ENCODE measurements at places on chromosomes 12 and 14.
A peak's percentile ranks its signal among the peaks of the same experiment; 100 is the strongest.

GRCh38 chr12:46770501-46771183 lies 55.2 kb downstream of the SLC38A4 start:
- no peak for DNase-seq

GRCh38 chr12:20429852-20430251 lies 61.5 kb downstream of the PDE3A start:
- DNase-seq = no peak

DNA sequence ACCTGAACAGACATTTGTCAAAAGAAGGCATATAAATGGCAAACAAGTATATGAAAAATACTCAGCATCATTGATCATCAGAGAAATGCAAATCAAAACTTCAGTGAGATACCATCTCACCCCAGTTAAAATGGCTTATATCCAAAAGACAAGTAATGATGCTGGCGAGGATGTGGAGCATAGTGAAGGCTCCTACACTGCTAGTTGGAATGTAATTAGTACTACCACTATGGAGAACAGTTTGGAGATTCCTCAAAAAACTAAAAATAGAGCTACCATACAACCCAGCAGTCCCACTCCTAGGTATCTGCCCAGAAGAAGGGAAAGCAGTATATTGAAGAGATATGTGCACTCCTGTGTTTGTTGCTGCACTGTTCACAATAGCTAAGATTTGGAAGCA lies 146.1 kb downstream of the TGFB3 start:
- no peak for DNase-seq

DNA sequence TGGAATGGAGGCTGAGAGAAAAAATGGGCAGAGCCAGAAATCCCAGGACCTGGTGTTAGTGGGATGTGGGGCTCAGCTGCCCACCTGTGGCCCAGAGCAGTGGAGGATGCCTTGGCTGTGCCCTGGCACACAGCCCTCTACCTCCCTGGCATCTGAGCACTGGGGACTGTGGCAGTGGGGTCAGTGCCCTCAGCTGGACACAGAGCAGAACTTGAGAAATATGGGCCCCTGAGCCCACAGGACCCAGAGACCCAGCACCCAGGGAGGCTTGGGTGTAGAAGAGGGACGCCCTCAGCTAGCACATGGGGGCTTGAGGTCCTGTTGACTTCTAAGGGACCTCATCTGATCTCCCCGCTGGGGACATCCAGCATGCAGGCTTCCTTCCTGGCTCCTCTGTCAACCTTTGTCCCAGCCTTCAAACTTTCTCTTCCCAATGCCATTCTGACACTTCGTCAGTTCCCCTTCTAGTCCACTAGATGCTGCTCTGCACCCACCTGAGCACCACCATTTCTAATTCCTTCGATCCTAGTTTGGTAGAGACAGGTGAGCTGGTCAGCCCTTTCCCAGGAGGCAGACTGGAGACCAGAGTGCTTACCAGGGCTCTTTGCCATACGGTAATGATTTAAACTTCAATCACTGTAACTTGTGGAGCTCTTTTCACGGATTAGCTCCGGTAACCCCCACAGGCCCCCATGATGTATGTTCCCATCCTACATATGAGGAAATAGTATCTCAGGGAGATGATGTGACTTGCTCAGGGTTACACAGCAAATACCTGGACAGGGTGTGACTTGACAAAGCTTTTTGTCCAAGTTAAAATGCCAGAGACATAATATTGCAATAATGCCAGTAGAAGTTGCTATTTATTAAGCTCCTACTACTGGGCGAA lies 143.7 kb downstream of the ASCL4 start:
- no peak for DNase-seq

- DNase-seq = no peak
Measured at GRCh38 chr12:75205558-75205957, 4.1 kb downstream of the KCNC2 start.

DNA sequence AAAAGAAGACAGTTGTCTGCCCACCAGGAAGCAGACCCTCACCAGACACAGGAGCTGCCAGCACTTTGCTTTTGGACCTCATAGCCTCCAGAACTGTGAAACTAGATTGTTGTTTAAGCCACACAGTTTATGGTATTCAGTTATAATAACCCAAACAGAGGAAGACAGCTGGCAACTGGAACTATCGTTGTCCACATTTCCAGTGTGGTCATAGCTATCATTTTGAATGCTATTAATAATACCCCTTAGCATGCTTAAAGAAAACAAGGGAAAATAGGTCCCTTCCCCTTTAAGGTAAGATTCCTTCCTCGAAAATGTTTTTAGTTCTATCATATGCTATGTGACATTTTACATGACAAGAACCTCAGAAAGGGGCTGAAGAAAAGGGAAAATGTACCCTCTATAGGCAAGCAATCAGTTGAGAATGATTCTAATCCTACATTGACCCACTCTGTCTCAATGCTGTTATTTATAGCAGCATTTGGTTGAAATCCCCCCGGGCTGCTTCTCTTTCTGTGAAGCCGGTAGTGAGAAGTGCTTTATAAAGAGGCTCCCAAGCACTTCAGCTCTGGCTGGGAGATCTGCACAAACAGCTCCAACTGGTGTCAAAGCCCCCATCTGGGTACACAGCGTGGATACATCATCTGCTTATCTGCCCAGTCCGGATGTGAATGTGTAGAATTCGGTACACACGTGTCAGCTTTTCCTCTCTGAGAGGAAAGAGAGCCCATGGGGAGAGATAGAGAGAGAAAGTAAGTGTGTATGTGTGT lies 221.2 kb upstream of the FLRT2 start:
- DNase-seq = no peak

GRCh38 chr14:104469591-104469990 lies 110.0 kb upstream of the C14orf180 start:
- no peak for DNase-seq

DNA sequence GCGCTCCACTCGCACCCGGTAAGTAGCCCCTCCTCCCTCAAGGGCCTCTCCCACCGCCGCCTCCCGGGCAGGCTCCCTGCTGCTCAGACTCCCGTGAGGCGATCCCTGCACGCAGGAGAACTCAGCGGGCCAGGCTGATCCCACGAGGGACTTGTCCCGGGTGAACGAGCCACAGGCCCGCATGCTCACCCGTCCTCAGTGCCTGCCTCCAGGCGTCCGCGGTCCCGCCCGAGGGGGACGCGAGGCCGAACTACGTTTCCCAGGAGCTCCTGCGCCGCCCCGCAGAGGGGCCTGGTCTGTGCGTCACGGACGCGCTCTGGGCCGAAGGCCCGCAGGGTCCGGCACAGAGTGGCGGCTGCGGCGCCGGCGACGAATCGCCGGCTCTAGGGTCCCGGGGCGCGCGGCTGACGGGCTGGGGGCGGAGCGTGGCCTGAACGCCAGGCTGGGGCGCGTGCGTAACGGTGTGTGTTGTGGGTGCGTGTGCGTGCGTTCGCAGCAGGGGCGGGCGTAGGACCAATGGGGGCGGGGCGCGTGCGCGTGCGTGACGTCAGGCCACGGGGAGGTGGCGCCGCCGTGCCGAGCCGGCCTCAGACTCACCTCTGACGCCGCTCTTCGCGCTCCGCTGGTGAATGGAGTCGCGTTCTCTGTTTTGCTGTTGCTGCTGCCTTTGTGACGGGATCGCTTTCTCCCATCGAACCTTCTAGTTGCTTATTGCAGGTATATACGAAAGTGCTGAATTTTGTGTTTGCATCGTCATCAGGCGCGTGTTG lies at the start of the genes ZNF10 and ZNF891:
Gene ZNF10 (plus strand): TSS at position 590 of the 770 bp plus-strand sequence. CDS start 13,866 bp downstream, outside the sequence.
Gene ZNF891 (minus strand): TSS at position 237 of the 770 bp plus-strand sequence. CDS start 8,356 bp downstream, outside the sequence.
- peak; percentile 95 for DNase-seq

DNA sequence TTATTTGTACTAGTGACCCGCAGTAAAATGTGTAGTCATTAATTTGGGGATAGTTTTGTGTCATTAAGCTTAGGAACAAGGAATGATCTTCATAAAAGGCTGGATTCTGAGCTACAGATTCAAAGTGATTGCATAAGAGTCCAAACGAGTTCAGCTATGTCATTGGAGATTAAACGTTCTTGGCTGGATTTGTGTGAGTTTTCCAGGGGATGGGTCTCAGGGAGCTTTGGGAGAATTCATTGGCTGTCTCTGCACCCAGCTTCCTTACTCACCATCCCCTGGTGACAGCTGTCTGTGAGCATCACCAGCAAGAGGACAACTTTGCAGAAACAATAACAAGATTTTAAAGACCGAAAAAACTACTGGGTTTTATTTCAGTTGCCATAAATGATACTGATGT lies 130.4 kb downstream of the DAAM1 start:
- no peak for DNase-seq

DNA sequence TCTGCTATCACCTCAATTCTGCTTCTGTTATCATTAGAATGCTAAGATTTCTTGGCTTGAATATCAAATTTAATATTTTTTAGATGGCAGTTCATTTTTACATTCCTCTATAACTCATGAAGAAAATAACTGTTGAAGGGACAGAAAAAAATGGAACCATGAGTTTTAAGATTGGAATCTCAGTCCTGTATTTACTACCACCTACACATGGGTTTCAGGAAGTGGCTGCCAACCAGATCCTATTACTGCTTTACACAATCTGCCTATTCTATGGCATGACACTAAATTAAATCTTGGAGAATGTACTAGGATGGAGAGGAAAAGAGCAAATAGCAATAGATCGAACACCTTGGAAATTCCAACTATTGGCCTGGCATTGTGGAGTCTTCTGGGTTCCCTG lies 140.8 kb downstream of the DUSP6 start:
- no peak for DNase-seq

DNA sequence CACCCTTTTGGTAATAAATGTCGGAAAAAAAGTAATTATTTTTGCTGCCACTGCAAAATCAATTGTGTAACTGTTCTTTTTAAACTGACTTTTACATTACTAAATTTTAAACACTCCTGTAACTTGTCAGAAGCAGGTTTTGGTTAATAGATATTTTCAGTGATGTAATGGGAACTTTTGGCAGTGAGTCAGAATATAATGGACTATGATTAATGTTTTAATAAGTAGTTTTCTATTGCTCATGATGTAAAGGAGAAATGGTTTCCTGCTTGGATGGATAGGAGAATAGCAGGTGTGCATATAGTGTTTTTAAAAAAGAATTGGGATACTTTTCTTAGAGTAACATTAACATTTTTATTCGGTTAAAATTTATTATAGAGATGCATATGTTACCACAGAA lies 58.8 kb downstream of the TRMT5 start:
- no peak for DNase-seq

DNA sequence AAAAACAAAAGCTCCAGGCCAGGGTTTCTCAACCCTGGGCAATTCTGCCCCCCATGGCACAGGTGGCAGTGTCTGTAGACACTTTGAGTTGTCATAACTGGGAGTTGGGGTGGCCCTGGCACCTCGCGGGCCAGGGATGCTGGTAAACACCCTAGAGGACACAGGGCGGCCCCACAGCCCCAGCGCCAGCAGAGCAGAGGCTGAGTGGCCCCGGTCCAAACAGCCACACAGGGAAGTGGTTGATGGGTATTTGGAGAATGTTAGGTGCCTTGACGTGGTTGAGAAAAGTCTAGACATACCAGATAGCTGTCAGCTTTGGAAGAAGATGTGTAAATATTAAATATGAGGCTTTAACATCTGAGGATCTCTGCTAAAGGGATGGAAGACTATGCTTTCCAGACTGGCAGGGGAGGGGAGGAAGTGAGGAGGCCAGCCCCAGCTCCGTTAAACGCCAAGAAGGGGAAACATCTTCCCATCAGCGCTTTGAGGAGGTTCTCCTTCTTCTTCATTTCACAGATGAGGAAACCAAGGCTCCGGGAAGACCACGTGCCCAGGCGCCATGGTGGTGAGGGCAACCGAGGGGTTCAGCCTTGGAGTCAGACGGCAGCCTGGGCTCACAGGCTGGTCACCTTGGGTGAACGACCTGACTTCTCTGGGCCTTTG lies 103.7 kb downstream of the SCARB1 start:
- DNase-seq = no peak

GRCh38 chr12:113889891-113890581 lies 76.1 kb downstream of the RBM19 start:
- no peak for DNase-seq

GRCh38 chr14:89399594-89400068 lies 17.4 kb downstream of the FOXN3 start:
- no peak for DNase-seq

- no peak for DNase-seq
Measured at GRCh38 chr12:76636121-76636692, 76.6 kb upstream of the OSBPL8 start.

DNA sequence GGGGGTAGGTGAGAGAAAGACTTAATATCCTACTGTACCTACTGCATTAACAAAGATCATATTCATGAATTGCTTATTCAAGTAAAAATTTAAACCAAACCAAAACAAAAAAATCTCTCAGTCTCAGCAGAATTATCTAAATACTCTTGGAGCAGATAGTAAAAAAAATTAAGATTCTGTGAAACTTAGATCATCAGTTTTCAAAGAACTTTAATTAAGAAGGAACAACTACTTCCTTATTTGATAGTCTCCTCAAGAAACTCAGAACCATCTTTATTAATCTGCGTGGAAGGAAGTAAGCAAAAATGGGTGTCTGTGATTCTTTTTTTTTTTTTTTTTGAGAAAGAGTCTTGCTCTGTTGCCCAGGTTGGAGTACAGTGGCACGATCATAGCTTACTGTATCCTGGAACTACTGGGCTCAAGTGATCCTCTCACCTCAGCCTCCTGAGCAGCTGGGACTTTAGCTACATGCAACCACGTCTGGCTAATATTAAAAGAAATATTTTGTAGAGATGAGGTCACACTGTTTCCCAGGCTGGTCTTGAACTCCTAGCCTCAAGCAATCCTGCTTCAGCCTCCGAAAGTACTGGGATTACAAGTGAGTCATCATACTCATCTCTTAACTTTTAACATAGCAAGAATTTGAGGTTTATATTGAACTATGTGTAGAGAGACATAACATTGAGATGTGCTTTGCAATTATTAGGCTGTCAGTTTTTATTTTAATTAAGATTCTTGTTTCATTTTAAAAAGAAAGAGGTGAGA lies 37.4 kb downstream of the GAS2L3 start:
- DNase-seq = no peak

DNA sequence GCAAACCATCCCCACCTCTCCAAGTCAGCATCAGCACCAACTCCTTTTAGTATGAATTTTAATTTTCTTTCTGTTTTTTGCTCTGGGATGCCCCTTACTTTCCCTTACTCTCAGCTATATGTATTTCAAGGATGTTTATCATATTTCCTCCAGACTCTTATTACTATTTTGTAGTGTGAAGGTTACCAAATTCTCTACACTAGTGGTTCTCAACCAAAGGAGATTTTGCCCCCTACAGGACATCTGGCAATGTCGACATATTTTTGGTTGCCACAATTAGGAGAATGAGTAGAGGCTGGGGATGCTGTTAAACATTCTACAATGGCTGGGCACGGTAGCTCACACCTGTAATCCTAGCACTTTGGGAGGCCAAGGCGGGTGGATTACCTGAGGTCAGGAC lies 29.1 kb upstream of the SOS2 start:
- no peak for DNase-seq

DNA sequence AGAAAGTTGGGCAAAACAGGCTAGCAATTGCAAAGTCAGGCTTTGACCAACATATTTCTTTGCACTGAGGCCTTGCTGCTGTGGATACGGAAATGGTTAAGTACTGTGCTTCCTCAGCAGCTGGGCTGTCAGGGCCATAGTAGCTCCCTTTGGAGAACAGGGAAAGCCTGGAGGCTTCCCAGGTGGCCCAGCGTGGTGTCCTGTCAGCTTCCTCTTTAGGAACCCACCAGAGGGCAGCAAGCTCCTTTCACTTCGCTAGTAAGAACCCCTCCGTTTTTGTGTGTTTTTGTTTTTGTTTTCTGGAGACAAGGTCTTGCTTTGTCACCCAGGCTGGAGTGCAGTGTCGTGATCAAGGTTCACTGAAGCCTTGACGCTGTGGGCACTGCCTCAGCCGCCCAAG lies 1.7 kb upstream of the CFAP251 start:
- no peak for DNase-seq

- DNase-seq = no peak
Measured at GRCh38 chr12:116898669-116899068, 12.1 kb upstream of the FBXW8 start.

- DNase-seq = no peak
Measured at GRCh38 chr12:79891506-79892162, 43.3 kb downstream of the PPP1R12A start.

Measured in activated CD4-positive, alpha-beta T cell treated with anti-CD3 and anti-CD28 coated beads for 1 hour (primary cell).